ENCODE measurements at places on chromosomes 4 and X. TPM values are rescaled to one million over a fixed set of nuclear protein-coding genes. Genes with fewer than 3 reads are reported as not detected.

GPC3 gene
- not detected for total RNA-seq

CENPVL3 gene
- total RNA-seq, result not detected

CC2D2A gene
- 19.5 TPM for total RNA-seq

FAM53A gene
- total RNA-seq, result 15.3 TPM

DSPP gene
- total RNA-seq, result not detected

NDP gene
- 0.13 TPM for total RNA-seq

KCND1 gene
- total RNA-seq, result 1.5 TPM

- no peak overlapping the region for H3K4me3 ChIP-seq
- no peak overlapping the region for H3K27ac ChIP-seq
- H3K4me1 ChIP-seq, result peaks cover 69% of the 10 kb centered on the region
- H3K27me3 ChIP-seq, result no peaks in the 10 kb centered on the region
- H3K36me3 ChIP-seq, result peaks cover 34% of the 10 kb centered on the region
These were observed 11.3 kb downstream of the YTHDC1 start for GRCh38 chr4:68338625-68339024.

GRCh38 chr4:139454111-139455045, at the start of gene RAB33B:
Gene RAB33B (plus strand): TSS chr4:139454121. CDS start chr4:139454196, 75 bp downstream.
- H3K4me1 ChIP-seq, result peaks cover 51% of the 10 kb centered on the region
- no peaks in the 10 kb centered on the region for H3K36me3 ChIP-seq
- peak within 1 kb of the TSS; percentile 87 for H3K27ac ChIP-seq
- no peaks in the 10 kb centered on the region for H3K27me3 ChIP-seq

GRCh38 chr4:37481547-37482122, 204.5 kb downstream of the RELL1 start:
- DNase-seq, result no peak
- H3K36me3 ChIP-seq, result no peaks in the 10 kb centered on the region
- no peak overlapping the region for H3K27ac ChIP-seq
- H3K4me1 ChIP-seq, result no peaks in the 10 kb centered on the region
- H3K27me3 ChIP-seq, result no peaks in the 10 kb centered on the region
- no peak overlapping the region for H3K4me3 ChIP-seq

DNA sequence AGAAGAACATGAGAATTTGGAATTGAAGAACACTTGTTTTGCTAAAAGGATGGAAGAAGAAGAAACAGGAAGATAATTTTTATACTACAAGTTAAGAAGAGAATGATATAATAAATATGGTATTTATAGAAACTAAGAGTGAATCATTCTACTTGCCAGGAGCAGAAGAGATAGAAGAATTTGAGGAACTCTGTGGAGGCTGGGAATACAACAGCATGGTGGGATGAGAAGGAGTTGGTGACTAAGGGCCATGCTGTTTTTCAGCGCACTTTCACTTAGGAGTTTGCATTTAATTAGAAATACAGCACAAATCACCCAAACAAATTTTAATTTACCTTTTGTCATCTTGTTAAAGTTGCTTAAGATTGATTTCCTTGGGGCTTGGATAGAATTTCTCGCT, 20.5 kb downstream of the HADH start:
- peak overlapping the region; percentile 47 for H3K27ac ChIP-seq
- peaks cover 27% of the 10 kb centered on the region for H3K4me1 ChIP-seq
- H3K4me3 ChIP-seq, result peak overlapping the region; percentile 30
- H3K27me3 ChIP-seq, result no peaks in the 10 kb centered on the region
- H3K36me3 ChIP-seq, result 0 out of 2 replicates have a peak, but pooled peaks cover 5% of the 10 kb centered on the region
- peak; percentile 83 for DNase-seq

- no peak overlapping the region for H3K4me3 ChIP-seq
- no peak for DNase-seq
- H3K4me1 ChIP-seq, result no peaks in the 10 kb centered on the region
- no peaks in the 10 kb centered on the region for H3K27me3 ChIP-seq
- no peak overlapping the region for H3K27ac ChIP-seq
These were observed 2108.9 kb upstream of the TENM3 start for GRCh38 chr4:180134091-180134866.

DNA sequence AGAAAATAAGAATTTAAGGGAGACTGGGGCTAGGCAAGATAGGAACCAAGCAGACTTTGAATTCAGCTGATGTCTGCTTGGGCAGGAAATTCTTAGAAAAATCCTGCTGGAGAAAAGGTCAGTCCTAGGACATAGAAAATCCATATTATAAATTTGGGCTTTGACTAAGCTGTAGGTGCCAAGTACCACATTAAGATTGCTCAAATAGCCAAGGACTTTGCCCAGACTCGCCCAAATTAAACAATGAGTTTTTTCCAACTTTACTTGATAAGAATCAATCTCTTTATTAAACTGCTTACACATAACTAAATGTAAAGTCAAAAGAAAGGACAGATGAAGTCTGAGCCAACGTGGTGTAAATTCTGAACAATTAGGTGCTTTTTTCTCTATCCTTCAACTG, 95.4 kb downstream of the FUNDC1 start:
- no peak overlapping the region for H3K4me3 ChIP-seq
- H3K27me3 ChIP-seq, result no peaks in the 10 kb centered on the region
- DNase-seq, result no peak
- no peaks in the 10 kb centered on the region for H3K36me3 ChIP-seq
- no peaks in the 10 kb centered on the region for H3K4me1 ChIP-seq
- no peak overlapping the region for H3K27ac ChIP-seq

- no peak overlapping the region for H3K4me3 ChIP-seq
- DNase-seq, result no peak
- H3K27ac ChIP-seq, result no peak overlapping the region
- H3K4me1 ChIP-seq, result peaks cover 3% of the 10 kb centered on the region
- 0 out of 2 replicates have a peak, but pooled peaks cover 3% of the 10 kb centered on the region for H3K27me3 ChIP-seq
These were observed 207.8 kb upstream of the SLC7A11 start for GRCh38 chr4:138449938-138450337.

DNA sequence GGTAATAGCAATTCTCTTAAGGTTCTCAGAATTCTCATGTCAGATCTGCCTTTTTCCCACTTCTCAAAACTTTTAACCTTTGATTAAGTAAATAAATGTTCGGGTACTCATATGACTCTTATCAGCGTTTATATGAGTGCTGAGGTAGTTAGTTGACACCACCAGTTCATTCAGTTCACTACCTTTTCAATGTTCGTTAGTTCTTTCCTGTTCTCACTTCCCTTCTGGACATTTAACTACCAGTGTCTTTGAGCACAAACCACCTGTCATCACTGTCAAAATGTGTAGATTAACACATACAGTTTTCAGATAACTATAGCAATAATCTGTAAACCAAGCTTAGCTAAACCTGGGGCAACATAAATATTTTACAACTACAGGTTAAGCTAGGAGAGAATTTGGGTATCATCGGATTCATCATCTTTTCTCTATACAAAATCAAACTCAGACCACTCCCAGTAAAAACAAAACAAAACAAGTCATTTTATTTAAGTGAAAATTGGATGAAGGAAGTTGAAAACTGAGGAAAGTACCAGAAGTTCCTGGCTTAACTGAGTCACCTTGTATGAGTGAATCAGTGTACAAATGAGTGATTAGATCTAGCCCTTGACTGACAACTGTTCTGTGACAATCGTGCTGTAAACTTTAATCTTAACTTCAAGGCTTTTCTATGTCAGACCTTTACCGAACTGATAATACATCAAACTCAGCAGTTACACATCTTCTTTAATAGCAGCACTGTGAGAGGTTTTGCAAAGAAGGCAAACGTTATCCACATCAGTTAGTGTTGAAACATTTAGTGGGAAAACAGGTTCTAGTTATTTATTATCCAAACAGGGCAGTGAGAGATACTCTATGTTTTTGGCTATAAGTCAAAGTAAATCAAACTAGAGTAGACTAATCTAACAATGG, 41.9 kb downstream of the ARHGEF38 start:
- no peaks in the 10 kb centered on the region for H3K4me1 ChIP-seq
- no peak overlapping the region for H3K27ac ChIP-seq
- H3K4me3 ChIP-seq, result no peak overlapping the region
- no peaks in the 10 kb centered on the region for H3K27me3 ChIP-seq
- H3K36me3 ChIP-seq, result no peaks in the 10 kb centered on the region

DNA sequence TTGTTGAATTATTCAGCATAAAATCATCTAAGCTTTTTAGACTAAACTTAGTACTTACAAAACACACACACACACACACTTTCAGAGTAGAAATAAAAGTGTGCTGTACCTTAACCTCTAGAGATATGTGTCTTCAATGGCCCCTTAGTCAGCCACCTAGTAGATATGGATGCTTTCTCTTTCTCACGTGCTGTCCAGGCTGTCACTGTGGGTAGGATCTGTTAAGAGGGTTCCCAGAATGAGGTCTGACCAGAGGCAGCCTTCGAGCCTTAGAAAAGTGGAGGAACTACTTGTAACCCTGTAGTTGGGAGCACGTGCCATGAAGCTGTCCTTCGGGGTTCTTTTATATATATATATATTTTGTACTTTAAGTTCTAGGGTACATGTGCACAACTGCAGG, 117.9 kb downstream of the COL4A5 start:
- DNase-seq, result no peak
- no peaks in the 10 kb centered on the region for H3K27me3 ChIP-seq
- H3K27ac ChIP-seq, result no peak overlapping the region
- no peaks in the 10 kb centered on the region for H3K36me3 ChIP-seq

GRCh38 chr4:14906805-14907204, 95.5 kb upstream of the CPEB2 start:
- DNase-seq, result no peak
- no peaks in the 10 kb centered on the region for H3K4me1 ChIP-seq
- no peaks in the 10 kb centered on the region for H3K27me3 ChIP-seq
- H3K36me3 ChIP-seq, result no peaks in the 10 kb centered on the region
- H3K4me3 ChIP-seq, result no peak overlapping the region

- peaks cover 40% of the 10 kb centered on the region for H3K4me1 ChIP-seq
- peak; percentile 80 for DNase-seq
- no peaks in the 10 kb centered on the region for H3K36me3 ChIP-seq
- H3K4me3 ChIP-seq, result peak within 1 kb of the TSS; percentile 99
These were observed at the start of gene NFKB1 for GRCh38 chr4:102500696-102501446. Gene NFKB1 (plus strand): TSS chr4:102501359. CDS start chr4:102525519, 24,160 bp downstream.

DNA sequence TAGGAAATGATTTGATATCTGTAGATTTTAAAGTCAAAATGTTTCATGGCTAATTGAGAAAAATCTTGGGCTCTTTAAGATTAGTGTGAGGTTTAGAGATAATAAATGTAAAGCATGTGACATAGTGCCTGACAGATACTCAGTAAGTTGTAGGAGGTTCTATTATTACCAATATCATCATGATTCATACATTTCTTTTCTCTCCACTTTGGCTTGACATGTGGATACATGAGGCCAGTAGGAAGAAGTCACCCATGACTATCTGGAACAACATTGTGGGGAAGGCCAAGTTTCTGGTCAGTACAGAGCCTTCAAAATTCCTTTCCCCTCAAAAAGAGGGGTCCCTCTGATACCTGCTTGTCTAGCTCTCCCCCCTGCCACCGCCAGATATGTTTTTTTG, 91.2 kb upstream of the SORBS2 start:
- no peak overlapping the region for H3K27ac ChIP-seq
- no peaks in the 10 kb centered on the region for H3K4me1 ChIP-seq
- no peak overlapping the region for H3K4me3 ChIP-seq
- DNase-seq, result no peak

GRCh38 chr4:22498866-22499265, 17.0 kb downstream of the ADGRA3 start:
- no peak for DNase-seq
- H3K4me1 ChIP-seq, result no peaks in the 10 kb centered on the region
- H3K36me3 ChIP-seq, result no peaks in the 10 kb centered on the region
- H3K27ac ChIP-seq, result no peak overlapping the region
- H3K4me3 ChIP-seq, result no peak overlapping the region

DNA sequence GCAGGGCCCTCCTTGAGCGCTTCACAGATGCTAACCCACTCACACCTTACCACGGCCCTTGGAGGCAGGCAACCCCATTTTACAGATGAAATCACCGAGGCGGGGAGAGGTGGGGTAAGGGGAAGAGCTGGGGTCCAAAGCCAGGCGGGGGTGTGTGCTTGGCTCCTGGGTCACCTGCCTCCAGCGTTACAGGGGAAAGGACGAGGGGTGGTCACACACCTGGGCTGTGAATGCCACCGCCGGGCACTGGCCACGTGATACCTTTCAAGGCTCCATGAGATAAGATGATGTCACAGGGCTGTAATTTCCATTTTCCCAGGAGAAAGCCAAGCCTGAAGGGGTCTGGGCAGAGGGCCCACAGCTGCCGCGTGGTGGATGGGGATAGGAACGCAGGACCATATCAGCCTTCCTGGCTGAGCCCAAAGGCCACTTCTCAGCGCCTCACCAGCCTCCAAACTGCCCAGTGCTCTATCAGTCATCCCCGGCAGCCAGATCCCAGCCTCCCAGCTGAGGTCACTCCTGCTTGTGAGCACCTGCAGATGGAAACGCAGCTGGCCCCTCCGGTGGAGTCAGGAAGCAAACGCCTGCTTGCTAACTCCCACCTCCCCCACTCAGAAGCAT, 62.4 kb upstream of the CRMP1 start:
- H3K4me3 ChIP-seq, result no peak overlapping the region
- no peak overlapping the region for H3K27ac ChIP-seq
- H3K4me1 ChIP-seq, result no peaks in the 10 kb centered on the region
- no peak for DNase-seq

GRCh38 chr4:81255524-81255923, 40.5 kb upstream of the PRKG2 start:
- peak overlapping the region; percentile 45 for H3K4me3 ChIP-seq
- DNase-seq, result peak; percentile 90
- H3K36me3 ChIP-seq, result no peaks in the 10 kb centered on the region

- no peak overlapping the region for H3K4me3 ChIP-seq
- H3K27ac ChIP-seq, result no peak overlapping the region
These were observed 319.8 kb upstream of the SLC7A11 start for GRCh38 chr4:138561906-138562305.

Data from GM23248 (cell line).